GM10248 (cell line): ENCODE measurements at places on chromosomes 7 and 10.
A peak's percentile ranks its signal among the peaks of the same experiment; 100 is the strongest.

GRCh38 chr7:131722371-131722770 is 165.9 kb upstream of the PODXL start:
- no peak for DNase-seq

DNA sequence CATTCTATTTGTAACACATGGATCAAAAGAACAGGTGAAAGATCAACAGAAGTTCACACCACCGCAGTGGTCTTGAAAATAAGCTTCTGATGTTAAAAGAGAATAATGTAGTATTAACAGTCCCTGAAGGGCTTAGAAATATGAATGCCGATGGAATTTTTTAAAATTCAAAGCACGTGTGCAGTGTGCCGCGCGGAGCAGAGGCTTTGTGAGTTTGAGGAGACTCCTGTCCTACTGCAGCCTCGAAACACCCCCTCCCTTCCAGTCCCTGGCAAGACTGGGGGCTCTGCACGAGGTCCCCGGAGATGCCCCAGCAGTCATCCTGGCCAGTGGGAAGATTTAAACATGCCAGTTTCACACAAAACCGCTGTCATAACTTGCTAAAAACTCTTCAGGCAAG is 196.6 kb downstream of the DIP2C start:
- DNase-seq = no peak

DNA sequence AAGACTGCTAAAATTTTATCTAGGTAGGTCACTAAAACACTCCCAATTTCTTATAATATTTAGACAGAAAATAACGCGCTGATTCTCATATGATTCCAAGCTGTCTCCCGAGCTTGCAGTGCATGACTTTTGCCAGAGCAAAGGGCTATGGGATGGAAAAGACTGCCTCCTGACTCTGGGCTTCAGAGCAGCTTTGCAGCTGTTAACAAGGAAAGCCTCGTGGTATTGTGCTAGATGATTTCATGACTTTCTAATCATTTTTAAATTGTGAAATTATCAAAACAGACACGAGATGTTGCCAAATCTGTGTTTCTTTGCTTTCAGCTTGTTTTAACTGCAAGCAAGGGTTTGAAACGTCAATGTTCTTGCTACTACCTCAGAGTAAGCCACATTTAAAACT is 238.3 kb downstream of the AGMO start:
- no peak for DNase-seq

- DNase-seq = no peak
Measured at GRCh38 chr7:116399819-116400218, 99.7 kb upstream of the CAV2 start.

- peak; percentile 89 for DNase-seq
Measured at GRCh38 chr10:72260239-72260975, 13.3 kb upstream of the DDIT4 start.
